NCI-H2227 treated with DMSO at 0.1 percent for 48 hours (cell line): ENCODE measurements at places on chromosomes 5 and 9.

DNA sequence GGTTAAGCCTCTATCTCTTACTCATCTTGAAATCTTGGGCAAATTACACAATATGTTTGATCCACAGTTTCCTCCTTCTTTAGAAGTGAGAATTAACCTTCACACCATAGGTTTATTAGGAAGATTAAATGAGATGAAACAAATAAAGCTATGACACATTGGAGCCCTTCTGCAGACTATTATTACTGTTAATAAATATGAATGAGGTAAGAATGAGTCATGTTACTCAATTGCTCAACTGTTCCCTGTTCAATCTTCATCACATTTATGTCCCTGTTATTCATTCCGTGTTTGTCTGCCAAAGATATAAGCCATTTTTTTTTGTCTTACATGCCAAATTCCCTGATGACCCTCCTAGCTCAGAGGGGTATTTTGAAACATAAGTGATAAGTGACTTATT is 52.1 kb upstream of the PAPPA start:
- no peak for DNase-seq

DNA sequence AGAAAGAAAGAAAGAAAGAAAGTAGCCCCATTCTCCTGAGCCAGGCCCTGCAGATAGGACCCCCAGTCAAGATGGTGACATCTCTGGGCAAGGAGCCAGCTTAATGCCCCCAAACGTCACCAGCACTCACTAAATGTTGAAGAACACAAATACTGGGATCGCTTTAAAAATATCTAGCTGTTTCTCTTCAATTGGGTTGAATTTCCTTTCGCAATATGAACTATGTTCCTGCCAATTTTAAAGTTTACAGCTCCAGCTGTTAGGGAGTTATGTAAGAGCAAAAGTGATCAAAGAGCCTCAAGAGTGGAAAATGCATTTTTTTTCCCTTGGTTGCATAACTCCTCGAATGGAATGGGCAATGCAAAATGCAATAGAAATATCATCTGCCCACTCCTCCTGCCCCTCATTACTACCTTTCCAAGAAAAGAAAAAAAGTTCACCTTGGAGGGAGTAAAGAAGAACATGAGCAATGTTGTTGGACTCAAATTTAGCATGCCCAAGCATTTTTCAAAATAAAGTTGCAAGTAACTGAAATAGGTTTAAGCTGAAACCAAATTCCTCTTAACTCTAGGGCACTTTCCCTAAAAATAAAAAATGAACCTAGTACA is 244.2 kb upstream of the PIK3R1 start:
- no peak for DNase-seq

GRCh38 chr5:164784230-164784629 is 1278.8 kb downstream of the MAT2B start:
- no peak for DNase-seq

DNA sequence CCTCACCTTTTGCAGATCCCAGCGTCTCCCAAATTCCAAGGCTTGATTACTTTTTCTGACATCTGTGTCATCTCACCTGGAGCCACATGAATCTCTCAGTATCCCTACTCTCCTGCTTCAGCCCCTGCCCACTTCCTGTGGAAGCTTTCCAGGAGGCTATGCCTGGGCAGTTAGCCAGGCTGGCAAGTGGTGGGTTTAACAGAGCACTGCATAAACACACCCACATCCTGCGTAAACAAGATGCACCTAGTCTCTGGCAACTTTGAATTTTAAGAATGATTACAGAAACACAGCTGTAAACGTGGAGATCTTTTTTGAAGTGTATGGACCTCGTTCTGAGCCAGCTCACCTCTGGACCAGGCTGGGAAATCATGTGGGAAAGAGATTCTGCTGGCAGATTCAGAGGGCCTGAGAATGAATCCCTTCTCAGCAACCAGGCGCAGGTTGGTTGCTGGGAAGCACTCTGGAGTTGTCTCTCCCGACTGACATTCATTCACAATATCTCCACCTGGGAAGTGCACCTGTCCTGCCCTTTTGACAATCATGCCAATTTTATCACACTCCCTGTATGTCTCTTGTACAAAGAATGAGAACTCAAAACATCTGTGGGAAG is 55.7 kb upstream of the FANCC start:
- no peak for DNase-seq

GRCh38 chr9:99822109-99822805 is 572 bp downstream of the NR4A3 start:
- DNase-seq = peak; percentile 32

- DNase-seq = no peak
These were observed 72.3 kb downstream of the PAX5 start for GRCh38 chr9:36961561-36962325.
